Smooth muscle cell of the pulmonary artery (primary cell): ENCODE measurements at places on chromosomes 7 and 10. TPM values are rescaled to one million over a fixed set of nuclear protein-coding genes. Genes with fewer than 3 reads are reported as not detected.

SRRT gene
- total RNA-seq: 31.3 and 36.0 TPM in 2 replicates

C10orf143 gene
- total RNA-seq: 0.13 and 0.30 TPM in 2 replicates

INMT gene
- 12.0 and 13.1 TPM in 2 replicates for total RNA-seq

CDHR1 gene
- under 0.01 and 0.20 TPM in 2 replicates for total RNA-seq

CPVL gene
- 0.20 TPM in 1 of 2 replicates, not detected in the other for total RNA-seq

ZNF488 gene
- 0.13 TPM in 1 of 2 replicates, not detected in the other for total RNA-seq

FRMD4A gene
- 96.6 and 114 TPM in 2 replicates for total RNA-seq

SLC13A1 gene
- total RNA-seq: not detected in 2 replicates

FLNC gene
- total RNA-seq: 324 and 363 TPM in 2 replicates

GRIFIN gene
- not detected in 2 replicates for total RNA-seq

ADIRF gene
- total RNA-seq: 86.1 and 116 TPM in 2 replicates

LIPA gene
- total RNA-seq: 54.0 and 63.7 TPM in 2 replicates

GPRIN2 gene
- total RNA-seq: 0.07 TPM in 1 of 2 replicates, not detected in the other

FGL2 gene
- 86.5 and 91.3 TPM in 2 replicates for total RNA-seq

ANKRD16 gene
- total RNA-seq: 8.2 and 14.1 TPM in 2 replicates
